ENCODE measurements at places on chromosomes 13 and 19.

DNA sequence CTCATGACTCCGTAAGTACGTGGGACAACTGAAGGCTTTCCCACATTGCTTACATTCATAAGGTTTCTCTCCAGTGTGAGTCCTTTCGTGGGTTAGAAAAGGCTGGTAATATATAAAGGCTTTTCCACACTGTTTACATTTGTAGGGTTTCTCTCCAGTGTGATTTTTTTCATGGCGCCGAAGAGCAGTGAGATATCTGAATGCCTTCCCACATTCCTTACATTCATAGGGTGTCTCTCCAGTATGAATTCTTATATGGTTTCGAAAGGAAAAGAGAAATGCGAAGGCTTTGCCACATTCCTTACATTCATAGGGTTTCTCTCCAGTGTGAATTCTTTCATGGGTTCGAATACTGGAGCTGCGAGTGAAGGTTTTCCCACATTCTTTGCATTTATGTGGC lies 29.5 kb downstream of the ZNF490 start:
- DNase-seq, result no peak

GRCh38 chr13:98549728-98550317 lies 27.1 kb downstream of the STK24 start:
- no peak for DNase-seq

DNA sequence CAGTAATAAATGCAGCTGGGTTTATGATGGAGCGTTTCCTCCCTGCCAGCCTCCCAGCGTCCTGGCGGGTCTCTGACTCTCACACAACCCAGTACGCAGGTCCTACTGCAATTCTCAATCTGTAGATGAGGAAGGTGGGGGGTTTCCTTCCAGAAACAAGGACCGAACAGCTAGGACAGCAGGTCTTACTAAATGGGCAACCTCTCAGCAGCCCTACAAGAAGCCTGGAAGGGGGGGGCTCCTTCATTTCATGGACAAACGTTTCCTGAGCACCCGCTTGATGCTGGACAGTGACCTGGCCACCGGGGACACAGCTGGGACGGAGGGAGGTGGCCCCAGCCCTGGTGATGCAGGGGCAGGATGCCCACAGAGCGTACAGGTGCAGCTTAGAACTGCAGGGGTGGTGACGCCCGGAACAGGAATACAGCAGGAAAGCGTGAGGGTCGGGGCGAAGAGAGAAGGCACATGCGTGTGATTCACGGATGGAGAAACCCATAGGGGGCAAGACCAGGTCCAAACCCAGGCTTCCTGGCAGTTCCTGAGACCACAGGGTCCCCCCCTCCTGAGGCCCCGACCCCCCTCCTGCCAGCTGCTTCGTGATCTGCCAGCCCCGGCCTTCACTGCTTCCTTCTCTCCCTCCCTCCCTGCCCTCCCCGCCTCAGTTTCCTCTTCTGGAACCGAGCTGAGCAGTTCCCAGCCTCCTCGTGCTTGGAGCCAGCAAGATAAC lies 732 bp upstream of the C2CD4C start:
- DNase-seq, result no peak

GRCh38 chr19:33647146-33647545 lies 25.4 kb downstream of the CHST8 start:
- DNase-seq, result no peak

- DNase-seq, result no peak
These were observed 205.5 kb downstream of the DCLK1 start for GRCh38 chr13:35925669-35926068.

- peak; percentile 46 for DNase-seq
These were observed 136.3 kb upstream of the SERP2 start for GRCh38 chr13:44237276-44237767.

DNA sequence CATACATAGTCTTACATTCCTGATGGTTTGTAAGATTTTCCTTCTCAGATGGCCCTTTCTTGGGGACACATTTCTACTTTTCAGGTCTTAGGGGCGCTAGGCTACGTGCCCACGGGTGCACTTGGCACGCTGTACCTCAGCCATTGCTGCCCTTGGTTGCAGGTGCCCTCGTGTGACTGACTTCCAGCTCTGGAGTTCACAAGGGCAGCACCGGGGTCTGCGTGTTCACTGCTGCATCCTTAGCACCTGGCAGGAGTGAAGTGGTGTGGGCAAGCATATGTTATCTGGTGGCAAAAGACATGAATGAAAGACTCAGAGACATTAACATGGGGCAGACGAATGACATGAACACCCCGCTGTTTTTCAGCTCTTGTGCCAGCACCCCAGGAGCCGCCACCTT lies 13.3 kb upstream of the WDR88 start:
- DNase-seq, result no peak

DNA sequence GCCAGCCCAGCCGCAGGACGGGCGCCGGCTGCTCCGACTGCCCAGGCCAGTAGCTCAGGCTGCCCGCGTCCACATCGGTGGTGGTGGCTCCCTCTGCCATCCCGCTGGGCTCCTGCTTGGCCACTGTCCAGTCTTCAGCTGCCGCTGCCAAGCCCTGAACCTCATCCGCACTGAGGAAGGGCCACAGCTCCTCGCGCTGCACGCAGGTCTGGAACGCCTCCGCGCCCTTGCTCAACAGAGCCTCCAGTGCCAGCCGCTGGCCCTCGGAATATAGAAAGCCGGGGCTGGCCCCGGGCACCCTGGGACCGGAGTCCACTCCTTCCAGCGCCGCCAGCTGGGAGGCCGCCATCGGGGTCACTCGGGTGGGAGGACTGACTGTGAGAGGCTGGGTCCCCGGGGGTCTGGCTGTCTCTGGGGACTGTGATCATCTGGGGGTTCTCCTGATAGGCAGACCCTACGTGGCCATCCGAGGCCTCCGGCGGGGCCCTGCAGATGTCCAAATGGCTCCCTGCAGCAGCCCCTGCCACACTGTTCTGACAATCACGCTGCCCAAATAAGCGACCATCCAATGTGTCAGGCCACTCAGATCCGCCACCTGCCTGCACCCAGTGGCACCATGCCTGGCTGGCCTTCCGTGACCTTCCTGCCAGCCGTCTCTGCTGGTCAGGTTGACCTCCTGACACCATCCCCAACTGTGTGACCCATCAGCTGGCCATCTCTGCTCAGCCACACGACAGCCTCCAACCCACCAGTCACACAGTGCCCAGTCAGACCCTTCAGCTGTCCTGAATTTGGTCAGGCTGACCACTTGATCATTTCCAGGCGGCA lies 1.6 kb downstream of the FAM83E start:
- DNase-seq, result peak; percentile 45
